Glutamatergic neuron (in vitro differentiated cells): ENCODE measurements at places on chromosomes 7 and 10. TPM values are rescaled to one million over a fixed set of nuclear protein-coding genes. Genes with fewer than 3 reads are reported as not detected.
A peak's percentile ranks its signal among the peaks of the same experiment; 100 is the strongest.

- no peak for DNase-seq
Observed at GRCh38 chr10:61757525-61758397, 95.0 kb downstream of the CABCOCO1 start.

GRCh38 chr7:79185605-79186004 lies 267.9 kb downstream of the MAGI2 start:
- DNase-seq = no peak

Gene GSTO2
- total RNA-seq = 2.0 TPM

GRCh38 chr7:157429680-157430224 lies 92.9 kb downstream of the DNAJB6 start:
- no peak for DNase-seq

- DNase-seq = no peak
Observed at GRCh38 chr7:134435161-134435920, 23.6 kb downstream of the AKR1B1 start.

- no peak for DNase-seq
Observed at GRCh38 chr7:81887098-81888090, 117.5 kb upstream of the HGF start.

Gene TRIM74
- 2.9 TPM for total RNA-seq

GRCh38 chr7:127996253-127997071 lies 34.8 kb downstream of the LRRC4 start:
- no peak for DNase-seq

Gene STOX1
- 0.47 TPM for total RNA-seq

Gene MEOX2
- 0.39 TPM for total RNA-seq

DNA sequence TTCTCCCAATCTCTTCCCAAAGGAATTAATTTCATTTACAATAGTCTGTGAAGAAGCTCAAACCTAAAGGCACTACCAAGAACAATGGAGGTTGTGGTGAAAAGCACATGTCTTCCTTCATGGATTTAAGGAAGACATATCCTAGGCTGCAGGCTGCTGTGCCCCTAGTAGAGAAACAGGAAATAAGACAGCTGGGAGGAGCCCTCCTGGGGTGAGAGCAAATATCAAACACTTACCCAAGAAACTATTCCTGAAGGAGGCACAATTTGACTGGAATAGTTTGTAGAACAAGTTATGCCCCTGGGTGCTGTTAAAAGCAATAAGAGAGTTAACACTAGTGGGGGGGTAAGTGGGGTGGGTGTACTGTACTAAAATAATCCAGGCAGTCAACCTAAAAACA lies 30.1 kb downstream of the PDZD8 start:
- no peak for DNase-seq

Gene TLX1
- 14.3 TPM for total RNA-seq

GRCh38 chr7:130227883-130228575 lies 20.4 kb downstream of the SSMEM1 start:
- no peak for DNase-seq

DNA sequence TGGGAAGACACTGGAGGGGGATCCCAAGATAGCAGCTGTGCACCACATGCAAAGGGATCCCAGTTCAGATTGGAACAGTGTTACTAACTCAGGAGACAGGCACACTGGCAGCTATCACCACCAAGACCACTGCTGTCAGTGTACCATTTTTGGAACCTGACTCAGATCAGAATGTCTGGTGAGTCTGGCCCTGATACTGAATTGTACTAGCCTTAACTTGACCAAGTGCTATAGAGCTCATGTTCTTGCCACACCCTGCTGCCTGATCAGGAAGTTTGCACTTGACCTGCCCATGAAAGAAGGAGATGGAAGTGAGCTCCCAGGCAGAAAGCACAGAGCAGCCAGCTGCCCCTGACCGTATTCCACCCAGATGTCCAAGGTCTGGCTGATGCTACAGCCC lies 4.8 kb upstream of the PRRT4 start:
- no peak for DNase-seq

DNA sequence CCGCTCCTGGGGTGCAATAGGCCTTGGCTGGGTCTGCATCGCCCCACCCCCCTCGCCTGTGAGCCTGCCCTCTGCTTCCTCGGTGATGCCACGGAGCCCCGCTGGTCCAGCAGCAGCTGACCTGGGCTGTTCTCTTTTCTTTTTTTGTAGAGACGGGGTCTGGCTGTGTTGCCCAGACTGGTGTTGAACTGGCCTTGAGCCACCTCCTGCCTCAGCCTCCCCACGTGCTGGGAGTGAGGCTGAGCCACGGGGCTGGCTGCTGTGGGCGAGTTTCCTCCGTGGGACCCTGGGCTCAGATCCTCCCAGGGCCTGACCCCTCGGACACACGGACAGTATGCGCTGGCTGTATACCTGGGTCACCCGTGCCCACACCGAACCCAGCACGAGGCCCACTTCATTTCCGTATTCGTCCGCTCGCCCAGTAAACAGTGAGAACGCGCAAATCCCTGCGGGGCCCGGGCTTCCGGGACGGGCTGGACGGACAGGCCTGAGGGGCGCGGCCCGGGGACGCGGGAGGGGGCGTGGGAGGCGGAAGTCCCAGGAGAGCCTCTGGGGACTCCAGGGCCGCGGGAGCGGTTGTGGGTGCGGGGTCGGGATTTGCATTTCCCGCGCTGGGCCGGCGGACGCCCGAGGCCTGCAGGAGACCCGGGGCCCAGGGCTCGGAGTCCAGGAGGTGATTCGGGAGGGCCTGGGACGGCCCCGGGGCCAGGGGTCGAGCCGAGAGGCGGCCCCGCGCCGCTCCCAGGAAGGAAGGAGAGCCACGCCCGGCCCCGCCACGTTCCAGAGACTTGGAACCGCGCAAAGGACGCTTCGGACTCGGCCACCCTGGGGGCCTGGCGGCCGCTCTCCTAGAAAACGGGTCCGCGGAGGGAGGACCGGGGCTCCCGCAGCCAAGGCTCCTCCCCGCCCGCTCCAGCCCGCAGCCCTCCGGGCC lies 57.7 kb upstream of the DNAJB6 start:
- DNase-seq = no peak

DNA sequence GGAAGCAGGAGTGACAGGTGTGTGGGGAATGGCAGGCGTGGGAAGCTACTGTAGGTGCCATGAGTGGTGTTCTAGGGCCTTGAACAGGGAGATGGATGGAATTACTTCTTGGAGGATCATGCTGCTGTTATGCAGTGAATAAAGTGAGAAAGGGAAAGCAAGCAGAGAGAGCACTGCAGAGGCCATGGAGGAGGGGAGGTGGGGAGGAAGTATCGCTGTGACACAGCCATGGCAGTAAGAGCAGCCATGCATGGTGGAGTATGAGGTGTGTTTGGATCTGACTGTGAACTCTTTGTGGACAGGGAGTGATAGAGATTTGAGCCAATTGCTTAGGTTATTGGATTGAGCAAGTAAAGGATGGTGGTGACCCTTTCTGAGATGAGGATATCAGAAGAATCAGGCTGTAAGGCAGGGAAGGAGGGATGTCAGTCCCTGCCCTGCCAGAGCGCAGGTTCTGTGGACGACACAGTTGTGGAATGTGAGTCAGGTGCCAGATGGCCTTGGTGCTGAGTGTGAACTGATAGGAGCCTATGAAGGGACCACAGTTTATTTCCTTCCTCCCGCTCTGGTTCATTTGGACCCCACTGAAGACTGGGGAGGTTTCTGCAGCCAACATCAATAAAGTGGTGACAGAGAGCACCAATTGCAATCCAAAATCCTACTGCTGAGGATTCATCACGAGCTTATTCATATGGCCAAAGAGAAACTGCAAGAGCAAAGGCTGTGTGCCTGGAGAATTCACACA lies 105.5 kb upstream of the TMEM72 start:
- no peak for DNase-seq

Gene PRPF18
- 24.7 TPM for total RNA-seq

GRCh38 chr7:47147213-47147631 lies 434.7 kb downstream of the TNS3 start:
- DNase-seq = no peak

Gene SLC26A5
- not detected for total RNA-seq

GRCh38 chr10:125000366-125001312 lies 58.7 kb downstream of the ZRANB1 start:
- peak; percentile 57 for DNase-seq

GRCh38 chr10:56745490-56745889 lies 384.4 kb upstream of the ZWINT start:
- DNase-seq = no peak

- DNase-seq = no peak
Observed at GRCh38 chr10:119403921-119404320, 138.6 kb downstream of the RGS10 start.

- no peak for DNase-seq
Observed at GRCh38 chr10:62354916-62355315, 19.3 kb upstream of the ZNF365 start.

GRCh38 chr10:122516734-122517133 lies 43.8 kb upstream of the DMBT1 start:
- no peak for DNase-seq

DNA sequence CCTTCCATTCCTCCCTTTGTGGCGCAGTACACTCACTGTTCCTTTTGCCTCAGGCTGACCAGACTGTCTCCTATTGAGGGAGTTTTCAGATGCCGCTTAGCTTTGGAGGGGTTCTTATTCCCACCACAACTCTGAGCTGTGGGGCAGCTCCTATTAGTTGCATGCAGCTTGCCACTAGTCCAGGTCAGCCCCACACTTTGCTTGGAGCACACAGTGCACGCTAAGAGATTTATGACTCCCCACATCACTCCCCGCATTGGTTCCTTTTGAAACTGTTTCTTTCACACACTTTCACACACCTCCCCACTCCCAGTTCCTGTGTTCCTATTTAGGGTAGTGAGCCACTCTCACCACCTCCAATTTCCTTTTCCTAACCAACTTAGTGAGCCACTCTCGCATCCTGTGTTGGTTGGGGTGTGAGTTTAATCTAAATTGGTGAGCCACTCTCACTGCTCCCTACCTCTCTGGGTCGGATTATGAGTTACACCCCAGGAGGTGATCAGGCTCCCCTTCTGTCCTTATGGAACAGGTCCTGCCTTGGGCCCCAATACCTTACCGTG lies 10.4 kb upstream of the ZNF485 start:
- DNase-seq = no peak

GRCh38 chr10:69912589-69912988 lies 110.9 kb downstream of the COL13A1 start:
- DNase-seq = no peak

GRCh38 chr7:114830952-114831351 lies 90.9 kb upstream of the MDFIC start:
- DNase-seq = no peak

- peak; percentile 38 for DNase-seq
Observed at GRCh38 chr10:83542774-83543411, 596.4 kb upstream of the GHITM start.
